Breast epithelium (tissue), 4 donors: ENCODE measurements at places on chromosomes 2 and 18.

GRCh38 chr18:28455971-28456370, 279.0 kb upstream of the CDH2 start:
- no peaks in the 10 kb centered on the region for H3K4me1 ChIP-seq
- no peak for DNase-seq
- no peak overlapping the region for H3K4me3 ChIP-seq
- no peaks in the 10 kb centered on the region for H3K27me3 ChIP-seq
- no peak overlapping the region for H3K27ac ChIP-seq

DNA sequence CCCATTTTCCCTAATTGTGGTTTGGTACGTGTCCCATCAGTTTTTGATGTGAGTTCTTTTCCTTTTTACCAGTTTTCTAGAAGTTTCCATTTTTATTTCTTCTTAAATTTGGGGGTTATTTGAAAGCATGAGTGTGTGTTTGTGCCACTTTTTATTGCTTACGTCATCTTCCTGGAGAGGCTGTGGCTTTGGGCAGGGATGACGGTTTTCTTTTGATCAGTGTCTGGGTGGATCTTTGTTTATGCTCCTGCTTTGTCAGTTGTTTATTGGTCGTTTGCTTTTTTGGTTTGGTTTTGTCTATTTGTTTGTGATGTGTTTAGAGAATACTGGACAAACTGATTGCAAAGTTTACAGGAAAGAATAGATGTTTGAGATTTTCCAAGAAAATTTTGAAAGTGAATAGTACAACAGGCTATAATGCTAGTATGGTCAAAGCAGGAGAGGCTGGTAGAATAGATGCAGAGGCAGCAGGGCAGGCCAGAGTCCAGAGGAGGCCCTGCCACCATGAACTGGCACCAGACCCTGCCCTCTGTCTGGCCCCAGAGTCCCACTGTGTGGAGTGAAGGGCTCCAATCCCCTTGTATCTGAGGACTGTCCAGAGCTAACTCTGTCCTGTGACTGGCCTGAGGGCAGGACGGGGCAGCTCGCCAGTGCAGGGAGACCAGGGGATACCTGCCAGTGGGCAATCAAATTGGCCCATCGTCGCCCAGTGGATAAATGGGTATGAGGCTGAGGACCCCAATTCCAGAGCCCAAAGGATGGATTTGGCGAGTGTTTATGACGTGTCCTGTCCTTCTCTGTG, 23.4 kb upstream of the SNED1 start:
- H3K4me1 ChIP-seq, result peaks cover 7% of the 10 kb centered on the region
- no peak for DNase-seq
- no peak overlapping the region for H3K4me3 ChIP-seq
- no peaks in the 10 kb centered on the region for H3K36me3 ChIP-seq
- H3K27ac ChIP-seq, result no peak overlapping the region

- DNase-seq, result no peak
- H3K27ac ChIP-seq, result no peak overlapping the region
- H3K4me1 ChIP-seq, result no peaks in the 10 kb centered on the region
These were observed 7.2 kb downstream of the RNF103 start for GRCh38 chr2:86616502-86616901.

DNA sequence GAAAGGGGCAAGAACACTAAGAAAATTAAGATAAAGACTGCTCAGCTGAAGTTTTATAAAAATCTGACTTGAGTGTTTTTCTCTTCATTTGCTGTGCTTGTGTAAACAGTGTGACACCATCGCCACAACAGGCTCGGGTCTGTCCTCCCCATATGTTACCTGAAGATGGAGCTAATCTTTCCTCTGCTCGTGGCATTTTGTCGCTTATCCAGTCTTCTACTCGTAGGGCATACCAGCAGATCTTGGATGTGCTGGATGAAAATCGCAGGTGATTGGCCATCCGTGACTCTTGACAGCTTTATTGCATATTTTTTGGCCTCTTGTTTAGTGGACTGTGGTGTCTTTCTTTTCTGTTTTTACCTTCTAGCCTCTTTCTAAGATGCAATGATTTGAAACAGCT, 22.1 kb downstream of the MFF start:
- no peaks in the 10 kb centered on the region for H3K36me3 ChIP-seq
- no peak overlapping the region for H3K4me3 ChIP-seq
- H3K27ac ChIP-seq, result no peak overlapping the region
- no peak for DNase-seq

- H3K27me3 ChIP-seq, result no peaks in the 10 kb centered on the region
- no peak for DNase-seq
- H3K4me1 ChIP-seq, result no peaks in the 10 kb centered on the region
- H3K27ac ChIP-seq, result no peak overlapping the region
These were observed 84.6 kb downstream of the PIGN start for GRCh38 chr18:62102221-62102620.

GRCh38 chr18:49838381-49838780, 25.0 kb upstream of the ACAA2 start:
- no peaks in the 10 kb centered on the region for H3K4me1 ChIP-seq
- no peak overlapping the region for H3K27ac ChIP-seq
- H3K27me3 ChIP-seq, result no peaks in the 10 kb centered on the region
- no peak for DNase-seq
- H3K36me3 ChIP-seq, result no peaks in the 10 kb centered on the region

DNA sequence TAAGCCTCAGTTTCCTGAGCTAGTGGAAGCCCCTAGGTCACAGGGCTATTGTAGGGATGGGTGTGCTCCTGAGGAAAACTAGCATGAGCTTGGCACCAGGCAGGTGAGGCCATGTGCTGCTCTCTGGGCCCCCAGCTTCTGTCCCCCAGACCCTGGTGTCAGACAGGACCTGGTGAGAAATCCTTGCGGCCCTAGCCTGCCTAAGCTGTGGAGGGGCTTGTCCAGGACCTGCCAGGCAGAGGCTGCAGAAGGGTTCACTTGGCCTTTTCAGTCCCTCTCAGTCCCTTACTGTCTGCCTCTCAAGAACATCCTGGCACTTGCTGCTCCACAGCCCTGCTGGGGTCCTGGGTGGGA, 58.4 kb downstream of the ZFP36L2 start:
- no peaks in the 10 kb centered on the region for H3K27me3 ChIP-seq
- no peak overlapping the region for H3K4me3 ChIP-seq
- no peaks in the 10 kb centered on the region for H3K4me1 ChIP-seq
- no peaks in the 10 kb centered on the region for H3K36me3 ChIP-seq

DNA sequence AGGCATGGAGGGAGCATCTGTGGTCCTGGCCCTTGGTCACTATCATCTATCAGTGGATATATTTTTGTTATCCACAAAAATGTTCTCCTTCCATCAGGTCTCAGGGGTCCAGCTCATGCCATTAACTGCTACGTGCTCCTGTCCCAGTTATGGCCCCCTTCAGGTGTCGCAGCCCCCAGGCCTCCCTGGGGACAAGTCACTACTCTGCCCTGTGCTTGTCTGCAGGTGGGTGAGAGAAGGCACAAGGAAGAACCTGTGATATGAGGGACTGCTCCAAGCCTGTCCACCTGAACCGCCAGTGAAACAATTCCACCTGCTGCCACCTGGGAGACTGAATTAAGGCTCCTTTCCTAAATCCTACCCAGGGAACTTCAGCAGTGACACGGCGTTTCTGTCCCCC, 229.6 kb upstream of the ID2 start:
- H3K27me3 ChIP-seq, result peaks cover 5% of the 10 kb centered on the region
- no peak overlapping the region for H3K4me3 ChIP-seq
- H3K4me1 ChIP-seq, result no peaks in the 10 kb centered on the region
